ENCODE measurements at places on chromosomes 6 and 20. TPM values are rescaled to one million over a fixed set of nuclear protein-coding genes. Genes with fewer than 3 reads are reported as not detected.

Gene FOXQ1
- total RNA-seq: 81.9 TPM

Gene PGC
- total RNA-seq: not detected

Gene PI16
- total RNA-seq: 2.8 TPM

Gene TCP11
- total RNA-seq: not detected

Gene HLA-C
- total RNA-seq: 173 TPM

Gene WFDC10B
- not detected for total RNA-seq

Gene BPIFA1
- not detected for total RNA-seq

Gene HRH3
- not detected for total RNA-seq

Gene PHACTR1
- total RNA-seq: 7.7 TPM

Gene CCN5
- total RNA-seq: 137 TPM

Gene RAET1L
- 1.6 TPM for total RNA-seq
